ENCODE measurements at places on chromosomes 5 and 9. TPM values are rescaled to one million over a fixed set of nuclear protein-coding genes. Genes with fewer than 3 reads are reported as not detected.

DNA sequence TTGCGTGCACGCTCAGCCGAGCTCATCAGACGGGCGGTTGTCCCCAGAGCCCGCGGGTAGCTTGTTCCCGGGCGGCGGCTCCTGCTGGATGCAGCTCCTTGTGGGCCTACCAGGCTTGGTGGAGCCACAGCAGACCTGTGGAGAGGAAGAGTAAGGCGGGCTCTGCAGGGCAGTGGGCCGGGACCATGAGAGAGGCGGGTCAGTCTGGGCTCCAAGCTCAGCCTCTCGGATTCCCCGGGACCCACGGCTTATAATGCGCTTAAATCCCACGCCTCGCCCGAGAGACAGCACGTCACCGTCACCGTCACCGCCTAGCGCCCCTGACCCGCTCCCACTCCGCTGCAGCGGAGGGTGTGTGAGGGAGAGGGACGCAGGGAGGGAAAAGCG is 1.9 kb upstream of the ANKRD18A start:
- no peak for DNase-seq

DNA sequence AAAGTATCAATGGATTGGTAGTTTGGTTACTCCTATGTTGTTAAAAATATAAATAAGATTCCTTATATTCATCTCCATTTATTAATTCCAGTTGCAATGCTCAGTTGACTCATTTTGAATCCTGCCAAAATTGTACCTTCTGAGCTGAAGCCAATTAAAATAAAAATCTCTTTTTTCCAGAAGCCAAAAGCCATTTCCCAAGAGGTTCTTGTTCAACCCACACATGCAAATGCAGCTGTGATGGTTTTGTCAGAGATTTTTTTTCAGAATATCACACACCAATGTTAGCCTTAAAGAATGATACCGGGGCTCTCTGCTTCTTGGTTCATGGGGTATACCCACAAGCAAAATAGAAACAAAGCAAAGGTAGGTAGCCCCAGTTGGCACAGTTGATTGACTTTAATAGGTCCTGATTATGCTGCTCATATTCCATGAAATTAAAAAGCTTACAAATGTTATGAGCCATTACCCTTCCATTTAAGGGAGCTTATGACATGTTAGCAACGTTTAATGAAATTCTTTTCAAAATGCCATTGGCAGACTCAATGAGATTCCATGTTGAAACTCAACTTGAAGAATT is 208.0 kb downstream of the SGCD start:
- DNase-seq, result no peak

DNA sequence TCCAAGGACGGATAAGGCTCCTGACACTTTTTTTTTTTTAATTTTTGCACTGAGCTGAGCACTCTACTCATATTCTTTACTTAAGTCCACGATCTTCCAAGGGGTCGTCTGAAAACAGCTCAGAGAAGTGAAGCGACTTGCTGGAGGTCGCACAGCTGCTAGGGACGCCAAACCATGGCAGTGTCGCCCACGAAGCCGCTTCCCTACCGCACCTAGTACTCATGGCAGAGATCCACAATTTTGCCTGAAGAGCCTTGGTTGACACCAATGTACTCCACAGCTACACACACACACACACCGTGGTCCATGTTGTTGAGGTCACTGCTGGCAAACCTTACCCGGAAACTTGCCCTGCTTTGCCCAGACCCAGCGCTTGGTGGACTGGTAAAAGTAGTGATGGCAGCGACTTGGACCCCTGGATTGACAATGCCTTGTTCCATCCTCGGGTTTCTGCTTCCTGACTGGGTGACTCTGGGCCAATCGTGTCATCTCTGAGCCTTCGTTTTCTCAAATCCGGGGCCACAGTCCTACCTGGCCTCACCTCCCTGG is 521 bp upstream of the SLIT3 start:
- no peak for DNase-seq

DNA sequence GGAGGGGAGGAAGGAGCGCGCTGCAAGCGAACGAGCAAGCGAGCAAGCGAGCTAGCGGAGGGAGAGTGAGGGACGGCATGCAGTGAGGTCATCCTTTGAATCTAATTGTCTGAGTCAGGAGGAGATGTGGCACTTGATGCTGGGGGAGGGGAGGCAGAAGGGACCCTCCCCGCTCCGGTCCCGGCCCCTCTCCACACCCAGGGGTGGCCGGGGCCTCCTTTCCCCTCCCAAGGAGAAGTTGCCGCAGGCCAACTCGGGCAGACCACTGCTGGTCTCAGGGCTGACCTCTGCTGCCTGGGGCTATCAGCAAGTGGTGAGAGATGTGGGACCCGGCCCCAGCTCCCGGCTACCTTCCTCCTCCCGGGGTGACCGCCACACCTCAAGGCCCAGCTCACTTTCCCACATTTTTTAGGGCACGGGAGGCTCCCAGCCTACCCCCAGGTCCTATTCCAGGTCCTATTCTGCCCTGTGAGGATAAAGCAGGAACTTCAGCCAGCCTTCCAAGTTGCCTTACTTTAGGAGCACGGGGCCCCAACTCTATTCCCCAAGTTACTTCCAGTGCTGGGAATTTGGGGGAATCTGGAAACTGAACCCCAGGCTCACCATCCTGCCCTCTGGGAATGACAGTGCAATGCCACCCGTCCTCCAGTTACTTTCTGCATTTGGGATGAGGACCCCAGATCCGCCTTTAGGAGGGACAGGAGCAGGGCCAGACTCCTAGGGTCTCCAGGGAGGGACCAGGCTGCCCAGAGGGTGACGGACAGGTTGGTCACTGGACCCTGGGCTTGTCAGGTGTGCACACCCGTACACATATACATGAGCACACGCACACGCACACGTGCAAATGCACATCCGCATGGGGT is 11.1 kb downstream of the CNTFR start:
- no peak for DNase-seq

GRCh38 chr9:7636838-7637467 is 162.6 kb downstream of the DMAC1 start:
- DNase-seq, result no peak

The ZDHHC21 gene
- 3.0 TPM for polyA plus RNA-seq
